NAMALWA (cell line): ENCODE measurements at places on chromosomes 12 and 14.

GRCh38 chr14:61925732-61926435 is 163.7 kb downstream of the SNAPC1 start:
- no peak for DNase-seq

- DNase-seq, result no peak
Measured at GRCh38 chr12:96295532-96296160, 101.5 kb downstream of the ELK3 start.

DNA sequence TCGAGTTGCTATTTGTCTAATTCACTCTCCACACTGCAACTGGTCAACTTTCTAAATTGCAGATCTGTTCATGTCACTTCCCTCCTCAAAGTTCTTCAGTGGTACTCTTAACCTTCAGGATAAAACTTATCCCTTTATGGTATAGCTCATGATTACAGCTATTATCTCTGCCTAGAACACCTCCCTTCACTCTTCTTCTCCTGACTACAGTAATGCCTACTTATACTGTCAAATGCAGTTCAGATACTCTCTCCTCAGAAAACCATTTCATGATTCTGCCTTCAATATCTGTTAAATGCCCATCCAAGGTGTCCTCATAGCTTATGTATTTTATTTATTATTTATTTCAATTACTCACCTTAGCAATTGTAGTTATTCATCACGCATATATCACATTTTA is 85.5 kb downstream of the FAR2 start:
- DNase-seq, result no peak

DNA sequence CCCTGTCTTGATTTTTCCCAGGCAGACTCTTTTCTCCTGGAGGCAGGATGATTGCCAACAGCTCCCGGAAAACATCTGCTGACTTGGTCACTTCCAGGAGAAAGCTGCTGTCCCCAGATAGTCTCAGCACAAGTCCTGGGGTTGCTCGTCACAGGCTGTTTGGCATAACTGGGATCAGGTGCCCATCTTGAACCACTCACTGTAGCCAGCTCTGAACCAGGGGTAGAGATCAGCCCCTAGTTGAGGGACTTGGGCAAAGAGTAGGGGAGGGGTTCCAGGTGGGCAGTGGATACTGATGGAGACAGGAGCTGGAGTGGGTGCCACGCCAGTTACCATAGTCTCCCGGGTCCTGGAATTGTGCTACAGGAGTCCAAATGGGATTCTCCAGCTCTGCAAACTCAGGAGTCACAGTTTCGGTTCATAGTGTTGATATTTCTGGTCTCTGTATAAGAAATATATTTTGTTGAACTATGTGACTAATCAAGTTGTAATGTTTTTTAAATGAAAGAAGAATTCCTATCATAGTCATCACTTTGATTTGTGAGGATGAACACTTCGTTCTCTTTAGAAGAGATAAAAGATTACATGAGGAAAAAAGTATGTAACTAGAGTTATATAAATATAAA is 1154.5 kb downstream of the AACS start:
- no peak for DNase-seq

GRCh38 chr12:91687052-91688017 is 458.3 kb downstream of the BTG1 start:
- DNase-seq, result no peak
